Mucosa of gallbladder (tissue), 1 donor: ENCODE measurements at places on chromosomes 11 and 22.
A peak's percentile ranks its signal among the peaks of the same experiment; 100 is the strongest.

- DNase-seq, result no peak
Measured at GRCh38 chr11:114819028-114819427, 140.7 kb downstream of the NXPE2 start.

DNA sequence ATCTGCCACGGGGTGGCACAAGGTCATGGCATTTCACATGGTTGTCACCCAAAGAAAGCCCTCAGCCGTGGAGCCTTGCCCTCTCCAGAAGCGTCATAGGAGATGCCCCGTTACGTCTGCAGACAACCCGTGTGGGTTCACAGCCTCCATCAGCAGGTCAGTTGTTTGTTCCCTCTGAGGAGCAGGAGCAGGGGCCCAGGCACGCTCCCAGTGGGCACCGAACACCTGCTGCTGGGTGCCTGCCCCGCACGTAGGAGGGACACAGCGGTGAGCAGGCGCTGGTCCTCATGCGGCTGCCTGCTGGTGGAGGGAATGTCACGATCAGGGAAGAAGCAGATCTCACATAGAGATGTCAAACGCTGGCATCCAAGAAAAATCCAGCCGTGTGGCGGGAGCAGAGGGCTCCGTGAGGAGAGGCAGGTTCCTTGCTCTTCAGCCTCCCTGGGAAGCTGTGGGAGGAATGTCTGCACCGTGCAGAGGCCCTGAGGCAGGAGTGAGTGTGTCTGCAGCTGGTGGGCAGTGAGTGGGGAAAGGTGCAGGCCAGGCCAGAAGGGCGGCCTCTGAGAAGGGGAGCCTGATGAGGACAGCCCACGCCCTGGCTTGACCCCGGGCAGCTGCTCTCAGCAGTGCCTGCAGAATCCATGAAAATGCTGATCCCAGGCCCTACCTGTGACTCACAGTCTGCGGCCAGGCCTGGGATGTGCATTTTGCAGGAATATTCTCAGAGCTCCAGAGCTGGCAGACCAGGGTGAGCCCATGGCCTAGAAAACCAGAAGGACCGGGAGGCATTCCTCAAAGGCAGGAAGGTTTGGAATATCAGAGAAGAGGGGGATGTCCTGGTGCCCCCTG lies 36.4 kb upstream of the TH start:
- DNase-seq, result peak; percentile 7

- DNase-seq, result no peak
Measured at GRCh38 chr11:76512851-76513653, 68.2 kb downstream of the EMSY start.

DNA sequence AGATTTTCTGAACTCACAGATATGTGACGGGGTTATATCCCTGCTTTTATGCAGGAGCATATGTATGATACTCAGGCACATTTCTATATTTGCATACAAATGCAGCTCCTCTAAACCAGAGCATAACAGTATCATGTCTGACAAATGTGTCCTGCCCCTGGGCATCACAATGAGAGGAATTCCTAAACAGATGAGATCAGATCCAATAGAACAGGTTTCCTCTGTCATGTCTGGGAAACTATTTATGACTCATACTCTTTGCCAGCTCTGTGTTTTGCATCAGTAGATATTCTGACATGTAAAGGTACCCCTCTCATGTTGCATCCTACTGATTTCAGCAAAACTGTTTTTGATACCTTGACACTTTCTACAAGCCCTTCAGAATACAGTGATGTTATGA lies 29.4 kb downstream of the SYT9 start:
- DNase-seq, result no peak

DNA sequence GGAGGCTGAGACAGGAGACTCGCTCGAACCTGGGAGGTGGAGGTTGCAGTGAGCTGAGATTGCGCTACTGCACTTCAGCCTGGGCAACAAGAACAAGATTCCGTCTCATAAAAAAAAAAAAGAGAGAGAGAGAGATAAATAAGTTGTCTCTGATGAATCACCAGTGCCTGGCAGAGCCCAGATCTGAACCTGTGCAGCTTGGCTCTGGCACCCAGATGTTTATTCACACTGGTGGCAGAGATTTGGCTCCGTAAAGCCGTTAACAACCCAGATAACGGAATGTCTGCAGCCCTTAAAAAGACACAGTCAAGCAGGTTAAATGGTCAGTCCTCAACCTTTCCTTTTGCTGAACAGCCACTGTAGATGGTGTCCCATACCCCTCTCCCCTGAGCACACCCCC lies 33.5 kb upstream of the RTL6 start:
- no peak for DNase-seq

- DNase-seq, result no peak
Measured at GRCh38 chr11:66280428-66280827, 2.5 kb downstream of the CNIH2 start.

DNA sequence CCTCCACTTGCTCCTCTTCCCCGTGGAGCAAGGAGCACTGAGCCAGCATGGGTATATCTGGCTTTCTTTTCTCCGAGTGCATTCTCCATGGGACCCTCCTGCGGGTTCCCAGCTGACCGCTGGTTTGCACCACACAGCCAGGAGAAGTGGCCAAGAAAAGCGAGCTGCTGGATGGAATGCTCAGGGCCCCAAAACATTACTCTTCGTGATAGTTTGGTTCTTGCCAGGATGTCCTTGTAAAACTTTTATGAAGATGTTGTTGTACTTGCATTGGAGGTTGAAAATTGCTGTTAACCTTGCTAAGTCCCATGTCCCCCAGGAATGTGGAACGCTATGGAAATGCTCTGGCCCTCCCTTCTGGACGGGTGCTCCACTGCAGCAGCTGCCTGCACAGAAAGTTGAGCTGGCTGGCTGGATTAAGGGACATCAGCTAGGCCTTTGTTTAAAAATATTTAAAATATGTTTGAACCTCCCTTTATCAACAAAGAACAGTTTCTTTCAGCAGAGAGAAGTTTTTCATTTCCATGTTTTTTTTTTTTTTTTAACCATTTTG lies 68.7 kb downstream of the ZNRF3 start:
- no peak for DNase-seq

- DNase-seq, result no peak
Measured at GRCh38 chr11:33387996-33388395, 130.8 kb downstream of the HIPK3 start.

DNA sequence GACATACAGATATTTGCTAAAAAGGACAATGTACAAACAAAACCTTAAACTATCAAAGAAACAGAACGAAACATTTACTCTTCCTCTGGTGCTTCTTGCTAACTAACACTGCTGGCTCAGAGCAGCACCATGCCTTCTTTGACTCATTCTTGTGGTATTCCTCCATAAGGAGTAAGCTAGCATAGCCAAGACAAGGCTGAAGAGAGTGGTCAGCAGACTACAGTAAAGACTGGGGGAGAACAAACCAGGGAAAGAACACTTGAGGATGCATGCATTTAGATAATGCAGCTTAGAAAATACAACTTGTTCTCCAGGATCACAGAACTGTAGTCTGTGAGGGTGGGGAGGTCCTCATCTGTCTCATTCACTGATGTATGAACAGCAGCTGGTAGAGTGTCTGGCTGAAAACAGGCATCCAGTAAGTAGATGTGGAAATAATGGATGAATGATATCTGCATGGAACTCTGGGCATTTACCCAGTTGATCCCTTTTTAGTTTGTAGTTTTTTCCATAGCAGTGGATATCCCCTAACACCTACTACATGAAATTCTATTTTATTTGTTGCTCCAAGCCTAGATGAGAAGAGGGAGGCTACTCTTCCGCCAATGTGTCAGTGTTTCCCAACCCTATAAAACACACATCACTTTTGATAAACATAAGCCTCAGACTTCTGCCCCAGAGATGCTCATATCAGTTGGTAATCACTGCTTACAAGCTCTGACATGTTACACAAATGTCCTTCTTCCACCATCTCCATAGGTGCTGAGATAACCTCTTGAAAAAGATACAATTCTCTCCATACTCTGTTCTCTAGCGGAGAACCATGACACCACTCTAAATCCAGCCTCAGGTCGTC lies 7.3 kb downstream of the SNX19 start:
- no peak for DNase-seq

DNA sequence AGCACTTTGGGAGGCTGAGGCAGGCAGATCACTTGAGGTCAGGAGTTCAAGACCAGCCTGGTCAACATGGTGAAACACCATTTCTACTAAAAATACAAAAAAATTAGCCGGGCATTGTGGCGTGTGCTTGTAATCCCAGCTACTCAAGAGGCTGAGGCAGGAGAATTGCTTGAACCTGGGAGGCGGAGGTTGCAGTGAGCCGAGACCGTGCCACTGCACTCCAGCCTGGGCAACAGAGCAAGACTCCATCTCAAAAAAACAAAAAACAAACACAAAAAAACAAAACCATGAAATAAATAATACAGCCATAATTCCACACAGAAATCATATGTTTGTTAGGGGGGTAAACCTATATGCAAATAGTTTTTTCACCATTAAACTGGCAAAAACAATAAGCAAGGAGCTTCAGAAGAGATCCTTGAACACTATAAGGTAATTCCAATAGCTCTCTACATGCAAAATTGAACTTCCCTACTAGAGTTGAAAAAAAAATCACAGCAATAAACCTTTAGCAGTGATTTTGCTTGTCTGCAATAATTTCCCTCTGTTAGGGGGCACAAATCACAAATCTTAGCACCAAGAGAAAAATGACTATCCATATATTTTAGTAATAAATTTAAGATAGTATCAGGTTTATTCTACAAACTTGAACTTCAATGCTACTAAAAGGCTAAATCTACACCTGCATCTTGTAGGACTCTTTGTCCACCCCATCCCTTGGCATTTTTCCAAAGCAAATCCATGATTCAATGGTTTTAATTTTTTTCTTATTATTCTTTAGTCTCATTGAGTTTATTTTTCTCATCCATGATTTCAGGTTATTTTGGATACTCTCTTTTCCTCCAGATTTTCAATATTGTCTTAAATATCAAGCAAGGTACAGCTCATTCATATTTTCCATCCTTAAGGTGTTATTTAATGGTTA lies 3.9 kb downstream of the CSTF3 start:
- no peak for DNase-seq

GRCh38 chr22:20937031-20937793 lies 20.0 kb downstream of the CRKL start:
- peak; percentile 57 for DNase-seq

- peak; percentile 82 for DNase-seq
Measured at GRCh38 chr22:42769574-42770447, 49.1 kb upstream of the A4GALT start.

- no peak for DNase-seq
Measured at GRCh38 chr11:109017489-109017888, 352.6 kb downstream of the DDX10 start.
